ENCODE measurements at places on chromosomes 1 and 21.

DNA sequence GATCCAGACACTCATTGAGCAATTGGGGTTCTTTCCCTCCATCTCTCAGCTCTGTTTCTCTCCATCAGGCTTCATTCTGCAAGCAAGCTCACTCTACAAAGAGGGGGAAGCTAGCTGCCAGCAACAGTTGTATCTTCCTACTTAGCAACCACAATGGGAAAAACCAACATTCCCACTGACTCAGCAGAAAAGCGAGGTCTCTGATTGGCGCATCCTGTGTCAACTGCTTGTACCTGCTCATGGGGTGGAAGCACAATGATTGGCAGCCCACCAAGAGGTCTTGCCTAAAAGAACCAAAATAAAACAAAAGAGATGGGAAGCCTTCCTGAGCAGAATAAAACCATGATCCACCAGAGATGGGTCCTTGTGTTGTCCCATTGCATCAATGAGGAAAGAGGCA lies 4.0 kb upstream of the CDA start:
- no peak for DNase-seq

- DNase-seq = no peak
Observed at GRCh38 chr21:40284409-40284808, 417.2 kb downstream of the PCP4 start.

- peak; percentile 17 for DNase-seq
Observed at GRCh38 chr1:114075546-114076242, 78.0 kb downstream of the SYT6 start.

DNA sequence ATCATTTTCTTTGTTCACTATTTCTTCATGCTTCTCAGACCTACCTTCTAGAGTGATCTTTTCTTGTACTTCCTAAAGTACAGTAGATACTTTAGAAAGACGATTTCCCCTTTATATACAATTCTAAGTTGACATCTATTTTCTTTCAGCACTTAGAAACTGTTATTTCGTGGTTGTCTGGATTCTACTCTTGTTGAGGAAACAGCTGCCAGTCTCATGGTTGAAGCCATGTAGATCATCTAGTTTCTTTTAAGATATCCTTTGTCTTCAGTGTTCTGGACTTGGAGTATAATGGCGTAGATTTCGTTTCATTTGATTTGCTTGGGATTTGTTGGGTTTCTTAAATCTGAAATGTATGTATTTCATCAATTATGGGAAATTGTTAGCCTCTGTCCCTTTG lies 67.6 kb downstream of the PKN2 start:
- no peak for DNase-seq

DNA sequence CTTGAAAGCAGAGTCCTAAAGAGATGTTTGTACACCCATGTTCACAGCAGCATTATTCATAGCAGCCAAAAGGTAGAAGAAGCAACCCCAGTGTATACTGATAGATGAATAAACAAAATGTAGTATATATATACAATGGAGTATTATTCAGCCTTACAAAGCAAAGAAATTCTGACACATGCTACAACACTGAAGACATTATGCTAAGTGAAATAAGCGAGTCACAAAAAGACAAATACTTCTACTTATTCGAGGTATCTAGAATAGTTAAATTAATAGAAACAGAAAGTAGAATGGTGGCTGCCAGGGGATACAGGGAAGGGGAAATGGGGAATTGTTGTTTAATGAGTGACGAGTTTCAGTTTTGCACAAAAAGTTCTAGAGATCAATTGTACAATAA lies 23.5 kb downstream of the COP1 start:
- no peak for DNase-seq

Measured in GM12878 (cell line).